A549 treated with AZD2906 at 1 μM for 4 hours (cell line): ENCODE measurements at places on chromosomes 3 and 15. TPM values are rescaled to one million over a fixed set of nuclear protein-coding genes. Genes with fewer than 3 reads are reported as not detected.

Gene FLNB
- total RNA-seq: 321 to 346 TPM (median 338 TPM) in 5 replicates

Gene FSIP1
- 0.52 to 1.4 TPM (median 0.90 TPM) in 5 replicates for total RNA-seq

Gene MYO5A
- total RNA-seq: 19.3 to 30.0 TPM (median 24.5 TPM) in 5 replicates

Gene COLQ
- total RNA-seq: 0.17 to 0.33 TPM (median 0.25 TPM) in 5 replicates

Gene STAB1
- 0.07 to 0.18 TPM (median 0.16 TPM) in 5 replicates for total RNA-seq

Gene GABRR3
- total RNA-seq: not detected in 5 replicates

Gene DPPA2
- total RNA-seq: not detected in 5 replicates

Gene BUB1B
- 23.2 to 35.7 TPM (median 26.7 TPM) in 5 replicates for total RNA-seq

Gene TUSC7
- total RNA-seq: not detected in 5 replicates

Gene ITIH4
- total RNA-seq: 0.59 to 0.84 TPM (median 0.62 TPM) in 5 replicates
